ENCODE measurements at places on chromosomes 12 and 14.

DNA sequence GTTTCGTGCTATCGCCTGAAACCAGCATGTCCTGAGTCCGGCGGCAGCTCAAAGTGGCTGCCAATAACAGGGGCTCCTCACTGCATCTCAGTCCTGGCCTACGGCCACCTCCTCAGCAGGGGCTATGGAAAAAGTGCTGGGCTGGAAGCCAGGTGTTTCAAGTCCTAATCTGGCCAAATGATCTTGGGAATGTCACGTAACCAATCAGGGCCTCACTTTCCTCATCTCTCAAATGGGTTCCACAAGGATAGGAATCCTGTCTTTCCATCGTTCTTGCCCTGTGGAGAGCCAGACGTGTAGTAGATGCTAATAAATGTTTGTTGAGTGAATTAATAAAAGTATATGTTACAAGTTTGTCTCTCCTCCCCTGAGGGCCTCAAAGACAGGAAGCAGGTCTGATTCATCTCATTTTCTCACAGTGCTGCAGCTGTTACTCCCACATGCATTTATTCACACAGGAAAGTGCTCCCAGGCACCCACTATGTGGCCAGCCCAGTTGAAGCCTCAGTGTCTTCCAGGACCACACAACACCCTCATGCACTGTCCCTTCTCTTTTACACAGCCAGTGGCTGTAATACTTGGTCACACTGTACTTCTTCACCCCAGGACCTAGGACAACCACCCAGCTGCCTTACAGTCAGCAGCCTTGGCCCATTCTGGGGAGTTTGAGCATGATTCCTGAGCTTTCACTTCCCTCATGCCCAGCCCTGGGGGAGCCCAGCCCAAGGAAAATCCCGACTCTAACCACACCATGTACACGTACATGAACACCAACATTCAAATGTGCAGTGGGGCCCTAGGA, 5.0 kb downstream of the CMKLR1 start:
- DNase-seq, result no peak

- DNase-seq, result no peak
These were observed 71.4 kb downstream of the AKAP6 start for GRCh38 chr14:32400480-32400879.

DNA sequence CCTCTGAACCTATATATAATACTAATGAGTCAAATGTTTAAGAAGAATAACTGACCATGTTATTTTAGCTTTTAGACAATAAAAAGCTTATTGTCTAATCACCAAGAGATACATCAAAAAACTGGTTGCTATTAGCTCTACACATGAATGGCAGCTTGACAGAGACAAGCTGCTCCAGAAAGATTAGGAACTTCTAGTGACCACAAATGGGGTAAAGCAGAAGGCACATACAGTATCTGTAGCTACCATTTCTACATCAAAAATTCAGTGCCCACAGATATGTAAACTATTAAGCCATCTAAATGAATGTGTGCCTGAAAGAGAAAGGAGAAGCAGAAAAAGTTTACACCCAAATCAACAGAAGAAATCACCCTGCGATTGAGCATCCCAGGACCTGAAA, 2.4 kb downstream of the AREL1 start:
- DNase-seq, result no peak

GRCh38 chr12:120055231-120056000, 61.1 kb downstream of the RAB35 start:
- DNase-seq, result no peak

- no peak for DNase-seq
These were observed 239.2 kb downstream of the MSRB3 start for GRCh38 chr12:65517656-65518210.

DNA sequence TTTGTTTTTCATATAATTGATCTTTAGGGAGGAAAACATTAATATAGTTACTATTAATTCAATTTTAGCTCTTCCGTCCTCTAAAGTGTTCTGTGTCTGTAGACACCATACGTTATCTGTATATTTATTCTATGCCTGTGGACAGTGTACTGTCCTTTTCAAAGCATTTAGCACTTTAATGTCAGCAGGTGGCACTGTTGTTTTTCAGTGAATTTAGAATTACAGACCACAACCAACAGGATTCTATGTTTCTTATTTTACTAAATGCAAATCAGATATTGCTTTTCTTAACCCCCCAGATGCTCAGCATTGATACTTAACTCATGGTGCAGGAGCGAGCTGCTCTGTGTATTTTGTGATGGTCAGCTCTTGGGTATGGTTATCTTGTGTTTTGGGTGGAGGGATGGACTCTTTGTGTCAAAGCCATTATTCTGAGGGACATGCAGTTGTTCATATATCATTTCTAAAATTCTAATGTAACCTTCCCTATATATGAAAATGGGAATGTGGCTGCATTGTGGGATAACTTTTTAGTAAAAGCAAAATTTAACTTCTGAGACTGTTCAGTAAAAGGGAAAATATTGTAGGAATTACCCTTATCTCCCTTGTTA, 65.2 kb downstream of the PAPOLA start:
- no peak for DNase-seq

DNA sequence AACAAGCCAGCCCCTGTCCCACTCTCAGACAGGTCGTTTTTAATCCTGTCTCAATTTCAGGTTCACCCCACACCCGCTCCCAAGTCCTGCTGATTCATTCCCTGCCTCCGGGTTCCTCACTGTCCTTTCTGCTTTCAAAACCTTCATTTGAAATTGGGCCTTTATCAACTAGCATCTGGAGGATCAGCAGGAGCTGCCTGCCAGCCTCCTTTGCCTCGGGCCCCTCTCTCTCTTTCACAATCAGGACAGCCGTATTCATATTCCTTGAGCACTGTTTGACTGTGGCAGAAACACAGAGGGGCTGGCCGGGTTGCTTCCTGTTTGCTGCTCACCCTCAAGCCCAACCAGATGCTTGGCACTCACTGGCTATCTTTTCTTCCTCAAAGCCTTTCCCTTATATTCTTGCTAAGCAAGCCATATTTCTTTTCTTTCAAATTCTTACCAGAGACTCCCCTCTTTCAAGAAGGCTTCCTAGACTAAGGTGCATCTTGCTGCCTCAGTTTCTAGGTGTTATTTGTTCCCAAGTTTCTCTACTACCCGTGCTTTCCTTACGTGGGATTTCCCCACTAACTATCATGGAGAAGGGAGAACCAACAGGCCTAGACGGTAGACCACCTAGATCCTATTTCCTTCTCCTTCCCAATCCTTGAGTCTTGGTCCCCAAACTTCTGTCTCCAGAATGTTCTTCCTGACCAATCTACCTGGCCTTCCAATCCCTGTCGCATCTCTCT, 3.0 kb downstream of the GALNT6 start:
- DNase-seq, result no peak

DNA sequence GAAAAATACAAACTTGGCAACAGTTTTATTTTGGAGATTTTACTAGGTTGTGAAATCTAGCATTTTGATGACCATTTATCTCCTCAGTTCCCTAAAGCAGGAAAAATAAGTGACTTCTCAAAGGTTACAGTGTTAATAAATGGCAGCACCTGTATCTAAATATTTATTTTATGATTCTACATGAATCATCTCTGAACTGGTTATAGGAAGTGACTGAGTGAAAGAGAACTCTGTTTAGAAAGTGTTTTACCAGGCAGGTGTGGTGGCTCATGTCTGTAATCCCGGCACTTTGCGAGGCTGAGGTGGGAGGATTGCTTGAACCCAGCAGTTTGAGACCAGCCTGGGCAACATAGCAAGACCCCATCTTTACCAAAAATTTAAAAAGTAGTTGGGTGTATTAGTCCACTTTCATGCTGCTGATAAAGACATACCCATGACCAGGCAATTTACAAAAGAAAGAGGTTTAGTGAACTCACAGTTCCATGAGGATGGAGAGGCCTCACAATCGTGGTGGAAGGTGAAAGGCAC, 26.3 kb downstream of the MIPOL1 start:
- no peak for DNase-seq

GRCh38 chr14:70188659-70189455, at the start of gene SLC8A3:
SLC8A3 (minus strand) TSS chr14:70188951; CDS start chr14:70168422, 20,529 bp downstream.
- DNase-seq, result peak; percentile 16

DNA sequence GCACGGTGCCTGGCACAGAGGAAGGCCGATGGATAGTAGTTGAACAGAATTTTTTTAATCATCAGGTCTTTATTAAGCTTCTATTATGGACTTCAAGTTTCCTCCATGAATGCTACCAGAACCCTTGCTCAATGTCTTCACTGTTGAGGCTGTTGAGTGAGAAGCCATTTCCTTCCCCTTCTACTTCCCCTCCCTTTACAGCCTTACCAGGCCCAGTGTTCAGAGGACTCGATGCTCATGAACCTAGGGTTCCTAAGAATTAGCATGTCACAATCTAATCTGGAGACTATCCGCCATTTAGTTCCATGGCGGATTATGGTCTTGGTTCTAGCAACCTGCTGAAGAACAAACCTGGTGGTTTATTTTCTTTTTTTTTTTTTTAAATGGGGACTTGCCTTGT, 17.7 kb downstream of the ETV6 start:
- DNase-seq, result no peak

DNA sequence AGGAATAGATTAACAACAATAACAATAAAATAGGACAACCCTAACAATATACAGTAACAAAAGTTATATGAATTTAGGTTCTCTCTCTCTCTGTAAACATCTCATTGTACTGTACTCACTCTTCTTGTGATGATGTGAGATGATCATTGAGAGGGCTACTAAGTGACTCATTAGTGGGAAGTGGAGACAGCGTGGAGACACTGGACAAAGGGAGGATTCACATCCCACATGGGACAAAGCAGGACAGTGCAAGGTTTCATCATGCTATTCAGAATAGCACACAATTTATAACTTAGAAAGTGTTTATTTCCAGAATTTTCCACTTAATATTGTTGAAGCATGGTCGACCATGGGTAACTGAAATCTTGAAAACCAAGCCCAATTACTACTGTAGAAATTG, 26.0 kb upstream of the SPATA7 start:
- DNase-seq, result no peak

DNA sequence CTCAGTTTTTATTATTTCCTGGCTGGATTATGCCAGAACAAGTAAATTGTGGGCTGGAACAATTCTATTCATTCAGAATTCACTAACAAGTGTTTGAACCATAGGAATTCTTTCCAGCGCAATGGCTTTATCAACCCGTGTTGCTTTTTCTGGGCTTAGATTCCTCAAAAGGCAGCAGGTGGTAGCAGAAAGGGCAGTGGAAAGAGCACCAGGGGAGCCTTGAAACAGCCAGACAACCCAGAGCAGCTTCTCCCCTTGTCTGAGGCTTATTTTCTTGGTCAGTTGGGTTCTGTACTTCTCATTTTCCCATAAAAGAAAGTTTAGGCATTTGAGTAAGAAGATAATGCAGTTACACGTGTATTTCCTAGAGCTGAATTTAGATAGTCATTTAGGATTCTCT, 130.7 kb downstream of the OTOGL start:
- no peak for DNase-seq

All from left renal cortex interstitium (tissue), 4 donors.